ENCODE measurements at places on chromosomes 11 and 22. TPM values are rescaled to one million over a fixed set of nuclear protein-coding genes. Genes with fewer than 3 reads are reported as not detected.

DNA sequence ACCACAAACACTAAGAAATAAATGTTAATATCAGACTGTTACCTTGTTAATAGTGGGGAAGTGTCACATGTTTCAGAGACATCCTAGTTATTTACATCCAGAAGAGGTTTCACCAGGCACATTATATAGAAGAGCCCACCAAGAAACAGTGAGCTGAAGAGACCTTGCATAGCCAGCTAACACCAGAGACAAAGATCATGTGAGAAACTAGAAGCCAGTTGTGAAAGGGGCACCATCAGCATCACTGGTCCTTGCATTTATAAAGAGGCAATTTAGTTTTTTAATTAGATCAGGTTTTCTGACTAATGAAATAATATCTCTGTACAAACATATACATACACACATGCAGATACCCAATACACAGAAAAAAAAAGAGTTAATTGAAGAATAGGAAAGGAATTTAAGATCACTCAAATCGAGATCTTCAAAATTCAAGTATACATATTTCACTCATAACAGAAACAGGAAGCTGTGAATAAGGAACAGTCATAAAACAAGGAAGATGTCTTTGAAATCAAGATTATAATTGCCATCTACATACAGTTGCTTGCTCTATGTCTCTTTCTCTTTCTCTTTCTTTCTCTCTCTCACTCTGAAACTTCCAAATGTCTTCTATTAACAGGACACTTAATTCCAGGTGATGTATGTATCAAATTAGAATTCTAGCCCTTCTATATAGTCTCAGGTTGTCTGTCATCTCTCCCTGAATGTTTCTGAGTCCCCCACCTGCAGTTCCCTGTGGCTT, 348.7 kb downstream of the ETS1 start:
- no peak for DNase-seq

DNA sequence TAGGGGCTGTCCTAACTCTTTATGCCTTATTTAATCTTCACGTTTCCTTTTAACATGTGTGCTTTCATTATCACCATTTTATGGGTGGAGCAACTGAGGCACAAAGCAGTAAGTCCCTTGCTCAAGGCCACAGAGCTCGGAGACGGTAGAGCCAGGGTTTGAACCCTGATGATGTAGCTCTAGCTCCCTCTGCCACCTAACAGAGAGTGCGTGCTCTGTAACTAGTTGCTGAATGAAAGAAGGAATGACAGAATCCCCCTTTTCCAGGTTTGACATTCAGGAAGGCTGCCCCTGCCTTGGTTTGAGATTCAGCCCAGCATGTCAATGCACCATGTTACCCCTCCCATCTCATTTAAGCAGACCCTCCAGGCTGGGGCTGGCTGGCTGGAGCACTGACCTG, 193.3 kb upstream of the NAV2 start:
- no peak for DNase-seq

GRCh38 chr22:16819249-16819648, 6.0 kb downstream of the XKR3 start:
- DNase-seq: no peak

DNA sequence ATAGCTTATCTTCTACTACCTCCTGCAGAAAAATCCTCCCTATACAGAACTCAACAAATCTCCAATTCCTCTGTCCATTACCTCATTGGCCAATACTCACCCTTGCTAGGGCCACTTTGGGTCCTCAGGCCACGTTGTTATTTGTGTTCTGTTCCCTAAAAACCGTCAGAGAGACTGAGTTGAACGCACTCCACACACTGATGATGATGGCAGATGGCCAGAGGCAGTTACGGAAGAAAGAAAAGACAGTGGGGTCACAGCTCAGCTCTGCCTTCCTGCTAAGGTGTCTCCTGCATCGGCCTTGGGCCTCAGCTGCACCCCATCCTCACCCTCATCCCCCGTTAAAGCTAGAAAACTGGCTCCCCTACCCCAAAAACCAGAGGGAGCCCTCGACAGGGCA, 66.2 kb downstream of the MICAL3 start:
- DNase-seq: no peak

- peak; percentile 94 for DNase-seq
Measured at GRCh38 chr11:6319704-6320410, 444 bp downstream of the CAVIN3 start.

GRCh38 chr11:73995247-73995646, 12.6 kb upstream of the UCP2 start:
- no peak for DNase-seq

DNA sequence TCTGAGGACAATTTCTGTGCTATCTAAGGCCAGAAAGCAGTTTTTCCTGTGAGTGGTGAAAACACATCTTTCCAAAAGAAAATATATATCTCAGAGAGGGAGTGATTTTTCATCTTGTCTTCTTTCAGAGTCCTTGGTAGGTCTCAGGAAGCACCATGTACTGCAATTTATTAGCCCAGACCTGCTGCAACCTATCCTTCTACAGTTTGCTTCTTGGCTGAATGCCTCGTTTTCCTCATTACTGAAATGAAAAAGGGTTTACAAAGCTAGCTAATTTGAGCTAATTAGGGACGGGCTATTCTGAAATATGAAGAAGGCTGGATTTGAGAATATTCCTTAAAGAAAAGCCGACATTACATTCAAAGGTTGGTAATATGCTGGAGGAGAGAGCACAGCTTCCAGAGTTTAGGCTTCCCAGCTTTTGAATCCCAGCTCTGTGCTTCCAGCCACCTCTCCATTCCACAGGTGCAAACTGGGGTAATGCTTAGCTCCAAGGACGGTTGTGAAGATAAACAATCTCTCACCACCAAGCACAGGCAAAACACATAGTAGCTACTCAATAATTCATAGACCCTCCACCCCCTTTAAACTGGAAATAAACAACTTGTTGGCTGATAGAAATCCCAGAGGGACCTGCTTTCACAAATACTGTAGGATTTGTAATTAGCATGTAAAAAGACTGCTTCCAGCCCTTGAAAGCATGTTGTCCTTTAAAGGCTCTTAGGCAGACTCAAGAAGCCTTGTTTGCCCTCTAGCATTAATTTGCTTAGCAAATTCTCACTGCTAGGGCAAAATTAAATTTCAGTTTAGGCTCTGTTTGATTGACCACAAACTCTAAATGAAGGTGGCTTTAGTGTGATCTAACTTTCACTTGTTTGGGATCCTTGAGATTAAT, 24.5 kb upstream of the SESN3 start:
- no peak for DNase-seq

GRCh38 chr11:7581021-7581590, 67.3 kb downstream of the PPFIBP2 start:
- DNase-seq: no peak

- DNase-seq: no peak
Measured at GRCh38 chr11:27352781-27353180, 10.2 kb downstream of the CCDC34 start.

GRCh38 chr11:76671626-76672309, 1.2 kb upstream of the LRRC32 start:
- no peak for DNase-seq

GRCh38 chr11:132126973-132127899, 756.8 kb downstream of the NTM start:
- DNase-seq: peak; percentile 70

DNA sequence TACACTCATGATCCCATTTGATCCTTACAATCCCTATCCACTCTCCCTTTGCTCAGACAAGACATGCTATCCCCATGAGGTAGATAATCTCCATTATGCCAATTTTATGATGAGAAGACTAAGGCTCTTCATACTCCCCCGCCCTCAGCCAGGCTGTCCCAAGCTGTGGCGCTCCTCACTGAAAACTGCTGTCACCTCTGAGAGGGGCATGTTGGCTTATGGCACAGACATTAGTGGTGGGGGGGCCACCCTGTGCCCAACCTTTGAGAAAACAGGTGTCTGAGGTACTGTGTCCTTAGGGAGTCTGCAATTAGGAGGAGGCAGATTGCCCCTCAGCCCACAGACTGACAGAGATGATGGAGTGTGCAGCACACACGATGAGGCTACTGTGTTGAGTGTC, 2.4 kb downstream of the DDTL start:
- DNase-seq: no peak

DNA sequence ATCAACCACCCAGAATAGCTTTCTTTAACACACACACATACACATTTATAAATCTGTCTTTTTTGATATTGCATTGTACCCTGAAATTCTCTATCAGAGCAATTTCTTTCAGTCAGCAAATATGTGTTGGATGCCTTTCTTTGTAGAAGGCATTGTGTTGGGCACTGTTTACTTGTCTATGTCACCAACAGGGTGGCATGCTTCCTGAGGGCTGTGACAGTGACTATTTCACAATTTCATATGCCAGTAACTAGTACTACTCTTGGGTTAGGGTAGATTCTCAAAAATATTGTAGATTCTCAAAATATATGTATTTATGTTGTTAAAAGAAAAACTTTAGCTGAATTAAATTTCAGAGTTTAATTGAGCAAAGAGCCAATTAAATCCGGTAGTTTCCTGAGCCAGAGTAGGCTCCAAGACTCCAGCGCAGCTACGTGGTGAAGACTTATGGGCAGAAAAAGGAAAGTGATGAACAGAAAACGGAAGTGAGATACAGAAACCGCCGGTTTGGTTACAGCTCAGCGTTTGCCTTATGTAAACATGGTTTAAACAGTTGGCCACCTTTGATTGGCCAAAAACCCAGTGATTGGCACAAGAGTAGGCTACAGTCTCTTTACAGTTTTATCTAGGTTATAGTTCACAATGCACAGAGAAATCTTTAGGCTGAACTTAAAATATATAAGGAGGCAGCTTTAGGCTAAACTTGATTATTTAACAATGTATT, 723.3 kb downstream of the NTM start:
- no peak for DNase-seq

DNA sequence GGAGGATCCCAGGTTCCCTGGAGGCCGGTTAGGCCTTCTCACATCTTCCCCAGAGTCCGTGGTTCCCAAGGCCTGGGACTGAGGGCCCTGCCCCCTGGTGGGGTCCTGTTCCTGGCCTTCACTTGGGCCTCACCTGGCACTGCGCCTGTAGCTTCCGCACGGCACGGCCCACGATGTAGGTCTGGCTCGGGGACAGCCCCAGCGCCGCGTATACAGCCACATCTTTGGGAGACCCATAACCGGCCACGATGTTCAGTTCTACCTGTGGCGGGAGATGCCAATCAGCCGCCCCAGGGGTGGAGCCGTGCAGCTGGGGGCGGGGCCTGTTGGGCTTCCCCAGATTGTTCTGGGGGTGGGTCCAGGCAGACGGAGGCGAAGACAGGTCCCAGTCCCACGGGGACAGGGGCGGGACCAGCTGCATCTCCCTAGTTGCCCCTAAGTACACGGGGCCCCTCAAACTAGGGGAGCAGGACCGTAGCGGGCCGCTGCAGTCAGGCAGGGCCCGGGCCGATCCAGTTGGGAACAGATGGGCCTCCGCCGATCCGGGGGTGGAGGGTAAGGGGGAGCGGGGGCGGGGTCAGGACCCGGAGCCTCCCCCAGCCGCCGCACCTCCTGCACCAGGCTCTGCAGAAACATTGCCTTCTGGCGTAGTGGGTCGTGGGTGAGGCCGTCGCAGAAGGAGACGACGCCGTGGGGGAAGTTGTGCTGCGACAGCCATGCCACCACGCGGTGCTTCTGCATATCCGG, 10.1 kb downstream of the AIP start:
- DNase-seq: peak; percentile 23

DNA sequence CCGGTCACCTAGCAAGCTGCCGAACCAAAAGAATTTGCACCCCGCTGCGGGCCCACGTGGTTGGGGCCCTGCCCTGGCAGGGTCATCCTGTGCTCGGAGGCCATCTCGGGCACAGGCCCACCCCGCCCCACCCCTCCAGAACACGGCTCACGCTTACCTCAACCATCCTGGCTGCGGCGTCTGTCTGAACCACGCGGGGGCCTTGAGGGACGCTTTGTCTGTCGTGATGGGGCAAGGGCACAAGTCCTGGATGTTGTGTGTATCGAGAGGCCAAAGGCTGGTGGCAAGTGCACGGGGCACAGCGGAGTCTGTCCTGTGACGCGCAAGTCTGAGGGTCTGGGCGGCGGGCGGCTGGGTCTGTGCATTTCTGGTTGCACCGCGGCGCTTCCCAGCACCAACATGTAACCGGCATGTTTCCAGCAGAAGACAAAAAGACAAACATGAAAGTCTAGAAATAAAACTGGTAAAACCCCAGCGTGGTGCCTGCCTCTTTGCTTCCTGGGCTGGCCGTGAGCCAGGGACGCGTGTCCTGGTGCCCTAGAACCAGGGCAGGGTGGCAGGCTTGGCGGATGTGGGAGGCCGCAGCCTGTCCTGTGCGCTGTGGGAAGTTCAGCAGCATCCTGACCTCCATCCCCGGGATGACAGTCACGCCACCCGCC, 13.2 kb downstream of the CCND1 start:
- no peak for DNase-seq

- peak; percentile 10 for DNase-seq
Measured at GRCh38 chr11:117839936-117840813, 15.6 kb upstream of the FXYD2 start.

DNA sequence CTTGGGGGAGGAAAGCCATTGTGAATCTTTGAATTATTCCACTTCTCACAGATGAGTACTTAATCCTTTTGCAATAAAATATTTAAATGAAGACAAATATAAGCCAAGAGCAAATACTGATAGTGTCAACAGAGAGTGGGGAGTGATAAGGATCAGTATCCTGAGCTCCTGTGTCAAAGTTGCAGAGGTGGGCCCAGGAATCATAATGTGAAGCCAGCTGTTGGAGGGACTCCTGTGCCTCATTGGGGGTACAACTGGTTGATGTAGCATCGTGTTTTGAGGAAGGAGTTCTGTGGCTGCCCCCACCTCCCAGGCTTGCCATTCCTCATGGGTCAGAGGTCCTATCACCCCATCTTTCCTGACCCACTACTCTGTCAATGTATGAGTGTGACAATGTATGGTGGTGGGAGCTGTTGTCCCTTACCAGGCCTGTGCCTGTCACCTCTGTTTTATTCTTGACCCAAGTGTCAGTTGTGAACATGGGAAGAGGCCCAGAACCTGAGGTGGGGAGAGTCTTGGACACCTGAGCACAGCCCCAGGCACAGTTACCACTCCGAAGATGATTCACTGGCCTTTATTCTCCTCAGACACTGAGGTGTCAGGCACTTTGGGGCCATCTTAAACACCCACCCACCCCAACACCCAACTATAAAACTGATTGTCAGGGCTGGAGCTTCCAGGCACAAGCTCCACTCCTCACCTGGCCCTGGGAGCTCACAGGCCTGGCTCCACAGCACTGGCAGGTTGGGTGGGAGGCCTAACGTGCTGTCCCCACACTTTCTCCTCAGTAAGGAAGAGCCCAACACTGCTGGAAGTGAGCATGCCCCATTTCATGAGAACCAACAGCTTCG, 38.4 kb downstream of the KCNQ1OT1 start:
- no peak for DNase-seq

Gene YAP1
- total RNA-seq: 67.5 TPM

Gene MUC5AC
- total RNA-seq: not detected

Gene NPAS4
- total RNA-seq: 0.18 TPM

Gene OR8D4
- total RNA-seq: not detected

Gene APOA5
- total RNA-seq: not detected

Gene CDCA5
- 0.81 TPM for total RNA-seq

Gene KRTAP5-9
- not detected for total RNA-seq

Gene APOL3
- 33.3 TPM for total RNA-seq

Gene KLHL35
- total RNA-seq: 1.1 TPM

Gene OR52I2
- total RNA-seq: not detected

All from left cardiac atrium (tissue), 4 donors.